Mesenteric fat pad (tissue), 1 donor: ENCODE measurements at places on chromosomes 4 and X. TPM values are rescaled to one million over a fixed set of nuclear protein-coding genes. Genes with fewer than 3 reads are reported as not detected.

DNA sequence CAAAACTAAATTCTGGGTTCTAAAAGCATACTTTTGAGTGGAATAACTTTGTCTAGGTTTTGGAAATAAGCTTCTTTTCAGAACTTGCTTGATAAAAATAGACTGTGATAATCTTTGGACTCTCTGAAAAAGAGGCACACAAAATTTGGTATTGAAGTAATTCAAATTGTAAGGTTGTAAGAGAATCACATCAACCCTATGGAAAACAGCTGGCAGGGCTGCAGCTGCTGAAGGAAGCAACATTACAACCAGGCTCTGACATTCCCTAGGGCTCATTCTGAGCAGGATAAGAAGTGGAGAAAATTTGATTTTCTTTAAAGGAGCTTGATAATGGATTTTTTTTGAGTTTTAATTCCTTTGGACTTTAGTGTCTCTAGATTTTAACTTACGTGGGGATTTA lies 147.6 kb downstream of the FSTL5 start:
- DNase-seq, result no peak

- no peak for DNase-seq
Observed at GRCh38 chr4:100041646-100042045, 91.6 kb upstream of the H2AZ1 start.

RADX gene
- total RNA-seq, result 0.42 TPM

AKAP4 gene
- not detected for total RNA-seq

DNA sequence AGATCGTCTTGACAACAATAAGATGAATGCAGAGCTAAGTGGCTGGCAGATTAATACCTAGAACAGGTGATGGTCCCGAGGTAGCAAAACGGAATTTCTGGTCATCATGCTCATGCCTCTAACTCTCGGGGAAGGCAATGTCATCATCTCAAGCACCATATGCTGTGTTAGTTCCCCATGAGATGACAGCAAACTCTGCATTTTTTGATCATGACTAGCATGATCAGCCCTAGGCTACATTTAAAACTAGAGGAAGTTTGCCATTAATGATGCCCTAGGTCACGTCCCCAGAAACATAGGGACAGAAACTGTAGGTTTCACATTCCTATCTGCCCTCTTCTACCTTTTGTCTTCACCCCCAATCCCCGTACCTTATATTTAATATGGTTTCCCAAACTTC lies 11.6 kb downstream of the LPAR4 start:
- DNase-seq, result no peak

DNA sequence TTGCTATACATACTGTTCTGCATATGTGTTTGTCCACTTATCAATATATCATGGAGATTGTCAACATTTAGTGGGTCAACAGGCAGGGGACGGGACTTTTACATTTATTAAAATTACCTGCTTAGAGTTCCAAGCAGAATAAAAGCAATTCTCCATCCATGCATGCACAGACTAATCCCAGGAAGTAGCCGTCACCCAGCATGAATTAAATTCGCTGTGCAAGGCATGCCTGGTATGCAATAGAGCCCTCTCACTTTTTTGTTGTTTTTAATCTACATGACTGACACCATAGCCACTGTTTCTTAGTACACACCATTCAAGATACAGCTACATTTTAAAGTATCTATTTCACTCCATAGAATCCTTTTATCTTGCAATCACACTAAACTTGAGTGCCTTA lies 108.9 kb downstream of the USP46 start:
- DNase-seq, result no peak

MAGEA4 gene
- not detected for total RNA-seq

SCFD2 gene
- 23.3 TPM for total RNA-seq

DGKK gene
- not detected for total RNA-seq

GRCh38 chr4:168631241-168632162 lies 134.7 kb downstream of the PALLD start:
- DNase-seq, result no peak

GRCh38 chrX:41667631-41668030 lies 21.1 kb upstream of the GPR34 start:
- no peak for DNase-seq

DNA sequence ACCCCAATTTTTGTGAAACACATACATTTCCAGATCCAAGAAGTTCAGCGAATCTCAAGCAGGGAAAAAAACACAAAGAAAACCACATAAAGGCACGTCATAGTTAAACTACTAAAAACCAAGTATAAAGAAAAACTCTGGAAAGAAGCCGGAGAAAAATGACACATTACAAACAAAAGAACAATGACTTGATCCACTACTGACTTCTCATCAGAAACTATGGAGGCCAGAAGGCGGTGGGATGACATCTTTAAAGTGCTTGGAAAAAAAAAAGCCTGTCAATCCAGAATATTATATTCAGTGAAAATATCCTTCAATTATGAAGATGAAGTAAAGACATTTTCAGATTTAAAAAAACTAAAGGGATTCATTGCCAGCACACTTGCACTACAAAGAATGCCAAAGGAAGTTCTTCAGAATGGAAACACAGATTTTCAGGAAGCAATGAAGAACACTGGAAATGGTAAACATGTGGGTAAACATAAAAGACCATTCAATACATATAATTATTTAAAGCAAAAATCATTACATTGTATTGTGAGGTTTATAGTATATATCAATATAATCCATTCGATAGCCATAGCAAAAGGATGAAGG lies 32.6 kb upstream of the PPP2R2C start:
- no peak for DNase-seq

DNA sequence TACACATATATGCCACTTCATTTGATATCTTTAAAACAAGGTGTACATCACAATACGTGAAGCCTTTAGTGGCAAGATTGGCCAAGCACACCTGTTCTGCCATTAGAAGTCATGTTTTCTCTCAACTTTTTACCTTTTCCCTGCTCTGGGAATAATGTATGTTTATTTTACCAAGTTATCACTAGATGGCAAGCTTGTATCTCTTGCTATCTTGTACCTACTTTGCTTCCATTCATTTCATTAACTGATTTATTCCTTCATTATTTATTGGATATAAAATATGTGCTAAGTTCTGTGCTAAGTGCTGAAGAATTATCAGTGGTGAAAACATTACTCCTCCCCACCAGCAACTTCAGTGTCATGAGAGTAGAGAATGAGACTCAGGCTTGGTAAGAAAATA lies 245.5 kb downstream of the ANK2 start:
- no peak for DNase-seq

DNA sequence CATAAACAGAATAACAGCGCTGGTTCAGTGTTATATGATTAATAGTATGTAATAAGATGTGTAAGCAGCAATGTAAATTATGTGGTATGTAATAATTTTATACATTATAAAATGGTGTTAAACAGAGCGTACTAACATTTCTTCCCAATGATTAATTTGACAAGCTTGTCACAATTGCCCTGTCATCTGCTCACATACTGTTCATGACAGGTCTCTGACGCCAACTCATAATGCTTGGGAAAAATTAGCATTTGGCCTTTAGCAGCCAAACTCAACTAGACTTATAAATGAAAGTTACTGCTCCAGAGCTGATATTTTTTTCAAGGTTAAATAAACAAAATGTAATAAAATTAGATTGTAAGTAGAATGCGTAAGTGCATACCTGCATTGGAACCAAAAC lies 246.8 kb downstream of the TRAM1L1 start:
- DNase-seq, result no peak

DNA sequence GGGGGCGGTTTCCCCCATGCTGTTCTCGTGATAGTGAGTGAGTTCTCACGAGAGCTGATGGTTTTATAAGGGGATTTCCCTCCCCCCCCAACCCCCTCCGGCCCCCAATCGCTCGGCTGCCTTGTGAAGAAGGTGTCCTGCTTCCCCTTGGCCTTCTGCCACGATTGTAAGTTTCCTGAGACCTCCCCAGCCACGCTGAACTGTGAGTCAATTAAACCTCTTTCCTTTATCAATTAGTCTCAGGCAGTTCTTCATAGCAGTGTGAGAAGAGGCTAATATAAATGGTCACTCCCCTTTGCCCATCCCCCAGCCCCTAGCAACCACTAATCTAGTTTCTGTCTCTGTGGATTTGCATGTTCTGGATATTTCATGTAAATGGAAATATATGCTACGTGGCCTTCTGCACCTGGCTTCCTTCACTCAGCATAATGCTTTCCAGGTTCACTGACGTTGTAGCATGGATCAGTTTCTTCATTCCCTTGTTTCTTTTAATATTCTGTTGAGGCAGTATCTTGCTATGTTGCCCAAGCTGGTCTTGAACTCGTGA lies 16.4 kb downstream of the GPR143 start:
- DNase-seq, result no peak

GRCh38 chr4:150875367-150875766 lies 139.7 kb downstream of the LRBA start:
- no peak for DNase-seq

DNA sequence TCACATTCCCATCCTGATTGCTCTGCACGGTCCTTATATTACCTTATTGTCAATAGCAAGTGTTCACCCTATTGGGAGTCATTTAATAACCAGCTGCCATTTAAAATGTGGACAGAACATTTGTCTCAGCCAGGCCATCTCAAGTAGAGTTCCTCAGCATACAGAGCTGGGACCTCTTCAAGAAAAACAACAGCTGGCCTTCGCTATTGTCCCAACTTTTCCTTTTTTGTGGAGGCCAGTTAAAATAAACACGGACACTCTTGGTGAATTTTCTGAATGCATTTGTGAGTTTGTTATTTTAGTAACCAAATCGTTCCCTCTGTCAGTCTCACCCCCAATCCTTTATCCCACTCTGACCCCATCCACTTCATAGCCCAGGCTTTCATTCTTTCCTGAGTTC lies 395.3 kb upstream of the PITX2 start:
- DNase-seq, result no peak

- DNase-seq, result no peak
Observed at GRCh38 chr4:7759216-7759615, 180.4 kb downstream of the AFAP1 start.

DNA sequence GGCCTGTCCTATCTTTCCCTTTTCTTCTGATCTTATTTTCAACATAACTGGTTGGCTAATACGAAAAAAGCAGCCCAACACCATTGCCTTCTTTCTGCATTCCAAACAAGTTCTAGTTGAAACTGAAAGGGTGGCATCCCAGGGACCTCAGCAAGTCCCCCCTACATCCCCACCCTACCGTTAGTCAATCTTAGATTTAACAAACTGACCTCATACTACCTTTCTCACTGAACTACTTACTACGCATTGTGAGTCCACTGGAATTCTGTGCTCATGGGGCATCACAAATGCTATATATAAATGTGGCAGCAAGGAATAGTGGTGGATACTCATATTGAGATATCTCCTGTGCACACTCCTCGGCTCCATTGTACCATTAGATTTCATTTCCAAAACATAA lies 33.1 kb upstream of the FGF5 start:
- DNase-seq, result no peak

POU3F4 gene
- not detected for total RNA-seq

AVPR2 gene
- 7.2 TPM for total RNA-seq

DNA sequence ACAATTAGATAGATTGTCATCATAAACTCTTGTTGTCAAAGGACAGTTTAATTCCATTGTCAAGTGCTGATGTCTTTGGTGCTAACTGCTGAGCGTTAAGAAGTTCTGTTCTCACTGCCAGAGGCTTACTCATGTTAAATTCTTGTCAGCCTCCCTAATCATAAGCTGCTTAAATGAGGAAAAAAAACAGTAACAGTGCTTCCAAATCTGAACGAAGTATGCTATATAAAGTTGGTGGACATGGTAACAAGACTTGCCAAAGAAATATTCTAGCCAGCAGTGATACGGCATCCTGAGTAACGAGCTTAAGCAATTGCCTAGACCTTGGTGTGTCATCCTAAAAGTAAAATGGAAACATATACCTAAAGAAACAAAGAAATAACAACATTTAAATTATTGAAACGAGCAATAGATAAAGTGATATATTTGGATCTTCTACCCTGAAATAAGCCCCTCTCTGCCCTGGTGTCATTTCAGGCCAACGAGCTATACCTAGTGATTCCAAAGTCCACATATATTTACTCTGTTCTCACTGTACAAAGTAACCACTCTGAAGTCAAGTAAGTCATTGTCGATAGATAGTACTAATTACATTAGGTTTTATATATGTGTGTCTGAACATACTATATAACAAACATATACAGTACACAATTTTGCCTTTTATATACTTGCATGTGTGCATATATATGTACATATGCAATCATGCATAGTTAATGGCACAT lies 339.7 kb upstream of the HS3ST1 start:
- DNase-seq, result no peak

GRCh38 chr4:105967058-105967658 lies 71.9 kb downstream of the NPNT start:
- DNase-seq, result no peak

DNA sequence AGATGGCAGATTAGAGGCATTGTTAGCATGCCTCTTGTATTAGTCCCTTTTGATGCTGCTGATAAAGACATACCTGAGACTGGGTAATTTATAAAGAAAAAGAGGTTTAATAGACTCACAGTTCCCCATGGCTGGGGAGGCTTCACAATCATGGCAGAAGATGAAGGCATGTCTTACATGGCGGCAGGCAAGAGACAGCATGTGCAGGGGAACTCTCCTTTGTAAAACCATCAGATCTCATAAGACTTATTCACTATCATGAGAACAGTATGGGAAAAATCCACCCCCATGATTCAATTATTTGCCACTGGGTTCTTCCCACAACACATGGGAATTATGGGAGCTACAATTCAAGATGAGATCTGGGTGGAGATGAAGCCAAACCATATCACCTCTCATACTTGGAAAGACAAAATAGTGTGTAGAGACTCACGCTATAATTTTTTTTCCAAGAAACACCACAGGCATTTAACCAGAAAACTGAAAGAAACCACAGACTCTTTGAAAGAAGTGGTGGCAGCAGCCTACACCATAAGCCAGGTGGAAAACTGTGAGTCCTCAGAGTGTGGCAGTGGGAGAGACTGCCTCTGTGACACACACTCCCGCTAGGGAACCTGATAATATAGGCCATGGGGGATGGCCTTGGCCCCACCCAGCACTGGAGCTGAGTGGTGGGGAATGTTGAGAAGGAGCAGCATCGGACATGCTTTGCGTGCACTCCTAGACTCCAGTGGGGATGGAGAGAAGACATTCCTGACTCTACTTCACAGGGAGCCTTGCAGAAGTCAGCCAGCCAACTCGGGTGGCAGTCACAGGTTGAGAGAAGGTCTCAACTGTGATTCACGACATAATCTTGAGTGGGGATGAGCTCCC lies 51.5 kb downstream of the SLC2A9 start:
- DNase-seq, result no peak

F8A2 gene
- total RNA-seq, result not detected

ATP2B3 gene
- total RNA-seq, result not detected

- DNase-seq, result no peak
Observed at GRCh38 chr4:123350191-123350544, 46.4 kb upstream of the SPRY1 start.

GRCh38 chr4:95640311-95640710 lies 91.5 kb upstream of the UNC5C start:
- DNase-seq, result no peak

GRCh38 chr4:83917572-83917971 lies 381.7 kb downstream of the GPAT3 start:
- DNase-seq, result no peak
